Stimulated activated CD4-positive, alpha-beta T cell treated with anti-CD3 and anti-CD28 coated beads, Interleukin-12 subunit alpha, Interleukin-12 subunit beta, amount 100 ng/mL, for 24 hours (primary cell): ENCODE measurements at places on chromosomes 7 and 10.

DNA sequence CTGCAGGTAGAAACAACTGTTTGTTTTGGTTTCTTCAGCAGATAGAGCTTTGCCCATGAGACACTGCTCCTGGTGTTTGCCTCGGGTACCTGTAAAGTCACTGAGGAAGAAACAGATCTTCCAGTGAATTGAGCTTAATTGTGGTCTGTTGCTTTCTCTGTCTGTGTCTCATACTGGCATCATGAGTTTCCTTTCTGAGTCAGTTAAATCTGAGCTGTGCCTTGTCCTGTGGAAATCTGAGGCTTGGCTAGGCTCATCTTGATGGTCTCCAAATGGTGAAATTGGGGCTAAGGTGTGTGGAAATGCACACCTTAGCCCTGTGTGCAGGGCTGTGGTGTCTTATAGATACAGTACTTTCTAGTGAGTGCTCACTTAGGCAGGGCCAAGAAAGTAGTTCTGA is 67.4 kb downstream of the GBF1 start:
- no peak for DNase-seq

- DNase-seq: no peak
Measured at GRCh38 chr10:13184730-13185514, 23.6 kb downstream of the MCM10 start.

DNA sequence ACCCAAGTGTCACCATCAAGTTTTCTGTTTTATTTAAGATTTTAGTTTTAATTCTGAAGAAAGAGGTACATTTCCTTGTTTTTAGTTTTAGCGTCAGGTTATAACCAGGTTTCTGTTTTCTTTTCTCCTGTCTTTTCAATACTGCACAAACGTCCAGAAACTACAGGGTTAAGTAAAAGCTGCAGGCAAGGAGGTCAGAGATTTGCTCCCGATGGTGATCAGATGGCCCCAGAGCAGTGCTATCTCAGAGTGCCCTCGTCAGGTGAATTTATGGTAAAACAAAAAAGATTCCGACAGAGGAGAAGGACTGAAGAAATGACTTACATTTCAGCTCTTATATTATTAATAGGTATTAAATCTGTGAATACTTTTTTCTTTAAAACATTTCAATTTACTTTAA is 128.2 kb downstream of the STRA8 start:
- DNase-seq: no peak

DNA sequence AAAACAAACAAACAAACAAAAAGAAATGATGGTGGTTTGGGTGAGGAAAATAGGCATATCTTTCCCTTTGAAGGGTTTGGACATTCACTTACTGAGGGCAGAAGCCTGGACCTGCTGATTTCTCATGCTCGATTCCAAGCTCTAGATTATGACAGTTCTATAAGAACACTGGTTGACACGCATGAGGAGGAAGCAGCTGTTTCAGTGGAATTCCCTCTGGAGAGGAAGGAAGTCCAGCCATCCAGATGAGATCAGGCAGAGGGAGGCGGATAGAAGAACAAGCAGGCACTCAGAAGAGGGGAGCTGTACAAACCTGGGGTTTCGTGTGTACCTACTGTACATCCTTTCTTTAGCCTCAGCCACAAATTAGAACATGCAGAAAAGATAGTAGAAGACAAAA is 691.9 kb downstream of the INHBA start:
- DNase-seq: no peak

- no peak for DNase-seq
Measured at GRCh38 chr7:135368416-135369186, 135.0 kb downstream of the STRA8 start.
